HCEC 1CT (cell line): ENCODE measurements at places on chromosomes 13 and 19.
A peak's percentile ranks its signal among the peaks of the same experiment; 100 is the strongest.

DNA sequence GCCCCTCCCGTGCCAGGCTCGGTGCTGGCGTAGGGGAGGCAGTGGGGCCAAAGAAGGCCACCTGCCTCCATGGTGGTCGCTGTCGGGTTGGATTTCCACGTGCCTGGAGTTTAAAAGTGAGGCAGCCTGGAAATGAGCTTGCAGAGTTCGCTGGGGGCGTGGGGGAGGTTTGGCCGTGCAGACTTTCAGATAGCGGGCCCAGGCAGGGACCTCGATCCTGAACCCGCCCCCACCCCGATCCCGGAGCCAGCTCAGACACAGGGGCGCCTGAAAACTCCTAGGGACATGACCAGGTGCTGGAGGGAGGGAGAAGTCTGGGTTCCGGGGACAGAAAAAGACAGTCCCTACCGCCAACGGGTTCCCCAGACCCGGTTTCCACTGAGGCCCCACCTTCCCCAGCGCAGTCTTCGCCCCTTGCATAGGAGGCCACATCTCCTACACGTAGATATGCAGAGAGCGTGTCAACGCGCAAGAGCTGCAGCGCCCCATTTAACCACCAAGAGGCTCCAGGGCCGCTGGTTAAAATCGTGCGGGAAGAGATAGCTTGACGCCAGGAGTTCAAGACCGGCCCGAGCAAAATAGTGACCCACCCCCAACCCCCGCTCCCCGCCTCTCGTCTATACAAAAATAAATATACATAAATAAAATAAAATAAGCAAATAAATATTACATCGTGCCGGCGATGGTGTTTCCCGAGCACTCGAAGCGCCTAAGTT lies 8.5 kb downstream of the CCDC8 start:
- no peak for DNase-seq

- no peak for DNase-seq
Observed at GRCh38 chr13:33869005-33869404, 51.1 kb downstream of the RFC3 start.

GRCh38 chr19:1315470-1316166 lies 29.9 kb downstream of the EFNA2 start:
- peak; percentile 30 for DNase-seq

GRCh38 chr13:96391606-96392005 lies 301.7 kb downstream of the HS6ST3 start:
- no peak for DNase-seq

GRCh38 chr13:110265682-110266430 lies 41.1 kb downstream of the COL4A1 start:
- no peak for DNase-seq

DNA sequence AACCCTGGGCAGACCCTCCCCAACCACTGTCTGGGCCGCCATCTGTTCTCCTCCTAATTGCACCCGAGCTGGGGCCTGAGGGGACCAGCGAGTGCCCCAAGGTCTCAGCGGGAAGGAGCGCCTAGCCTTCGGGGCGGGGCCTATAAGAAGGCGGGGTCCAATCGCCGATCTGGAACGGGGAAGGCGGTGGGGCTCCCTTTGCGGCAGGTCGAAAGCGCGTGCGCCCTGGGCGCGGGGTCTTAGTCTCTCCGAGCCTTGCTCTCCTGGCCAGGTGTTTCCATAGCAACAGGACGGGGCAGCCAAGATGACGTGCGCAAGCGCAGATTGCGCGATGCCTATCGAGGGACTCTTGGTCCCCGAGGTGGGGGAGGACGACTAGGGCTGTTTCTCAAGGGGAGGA lies 2.8 kb downstream of the MAST1 start:
- no peak for DNase-seq

GRCh38 chr19:11422163-11423065 lies 3.3 kb upstream of the RGL3 start:
- no peak for DNase-seq

DNA sequence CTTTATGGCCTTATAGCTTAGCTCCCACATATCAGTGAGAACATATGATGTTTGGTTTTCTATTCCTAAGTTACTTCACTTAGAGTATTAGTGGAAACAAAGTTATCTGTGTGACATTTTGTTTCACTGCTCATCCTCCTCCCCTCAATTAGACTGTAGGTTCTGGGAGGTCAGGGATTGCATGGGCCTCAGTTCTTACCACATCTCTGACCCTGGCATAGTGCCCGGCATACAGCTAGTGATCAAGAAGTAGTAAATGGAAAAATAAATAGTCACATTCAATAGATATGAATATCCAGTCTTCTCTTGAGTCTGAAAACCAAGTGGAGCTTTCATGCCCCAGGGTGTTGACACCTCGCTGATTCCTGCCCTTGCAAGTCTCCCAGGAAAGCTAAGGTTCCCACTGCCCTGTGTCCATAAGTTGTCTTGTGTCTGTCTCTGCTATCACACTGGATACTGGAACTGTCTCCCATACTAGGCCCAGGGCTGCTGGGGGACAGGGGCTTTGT lies 249.5 kb upstream of the TSHZ3 start:
- no peak for DNase-seq

- DNase-seq = no peak
Observed at GRCh38 chr13:113947311-113948033, 26.4 kb downstream of the C13orf46 start.

- no peak for DNase-seq
Observed at GRCh38 chr19:10517361-10517759, at the start of gene S1PR5. TSS of gene S1PR5 (minus strand) at chr19:10517447. CDS start at chr19:10515011, 2,436 bp downstream.

DNA sequence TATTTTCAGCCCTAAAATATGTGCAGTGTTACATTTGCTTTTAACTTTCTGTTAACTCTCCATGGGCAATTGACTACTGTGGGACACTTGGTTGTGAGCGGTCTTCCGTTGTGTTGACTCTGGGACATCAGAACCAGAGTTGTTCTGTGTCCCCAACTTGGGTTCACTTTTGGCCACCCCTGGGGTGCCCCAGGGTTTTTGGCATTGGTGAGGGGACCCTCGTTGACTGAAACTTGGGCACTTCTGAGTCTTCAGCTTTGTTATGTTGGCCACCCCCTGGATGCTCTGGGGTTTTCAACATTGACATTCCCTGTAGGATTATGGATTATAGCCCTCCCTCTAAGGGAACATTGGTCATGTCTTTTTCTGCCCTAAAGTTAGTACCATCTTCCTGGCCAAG lies 57.1 kb downstream of the OR10H4 start:
- DNase-seq = no peak

- no peak for DNase-seq
Observed at GRCh38 chr19:2199215-2199614, 35.5 kb downstream of the DOT1L start.

- DNase-seq = peak; percentile 84
Observed at GRCh38 chr19:5434970-5435641, 20.1 kb upstream of the ZNRF4 start.

GRCh38 chr13:90773681-90774080 lies 573.8 kb upstream of the MIR17HG start:
- no peak for DNase-seq

GRCh38 chr13:93740334-93740733 lies 513.7 kb downstream of the GPC6 start:
- no peak for DNase-seq

GRCh38 chr19:28606269-28607032 lies 606.5 kb downstream of the UQCRFS1 start:
- DNase-seq = no peak

- no peak for DNase-seq
Observed at GRCh38 chr19:48121909-48122371, 11.3 kb upstream of the PLA2G4C start.

- no peak for DNase-seq
Observed at GRCh38 chr13:27000686-27001085, 170.9 kb downstream of the USP12 start.

- no peak for DNase-seq
Observed at GRCh38 chr19:38944981-38945506, 14.3 kb downstream of the MRPS12 start.

GRCh38 chr13:51663973-51664957 lies 80.0 kb downstream of the WDFY2 start:
- no peak for DNase-seq

DNA sequence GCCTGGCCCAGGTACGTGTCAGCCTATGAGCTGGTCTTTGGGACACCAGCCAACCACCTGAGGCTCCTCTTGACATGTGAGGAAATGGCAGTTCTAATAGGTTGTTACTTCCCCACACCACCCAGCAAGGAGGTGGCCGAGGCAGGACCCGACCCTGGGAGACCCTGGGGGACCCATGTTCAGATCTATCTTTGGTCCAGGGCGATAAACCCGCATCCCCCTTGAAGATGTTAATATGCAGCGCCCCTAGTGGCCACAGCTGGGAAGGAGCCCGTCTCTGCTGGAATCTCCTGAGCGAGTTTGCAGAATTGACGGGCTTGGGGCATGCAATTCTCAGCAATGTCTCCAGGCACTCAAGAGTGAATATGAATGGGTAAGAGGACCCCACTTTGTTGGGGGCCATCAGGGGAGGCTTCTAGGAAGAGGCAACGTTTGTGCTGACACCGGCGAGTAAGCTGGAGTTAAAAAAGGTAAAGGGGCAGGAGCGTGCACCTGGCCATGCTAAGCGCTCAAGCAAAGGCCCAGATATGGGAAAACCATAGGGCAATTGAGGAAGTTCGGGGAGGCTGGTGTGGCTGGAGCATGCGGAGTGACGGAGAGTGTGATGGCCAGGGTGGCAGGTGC lies 1.5 kb upstream of the MYO1F start:
- DNase-seq = peak; percentile 42

GRCh38 chr13:24032252-24032651 lies 128.3 kb upstream of the SPATA13 start:
- DNase-seq = peak; percentile 63

GRCh38 chr19:54193011-54193410 lies 1.9 kb downstream of the TSEN34 start:
- no peak for DNase-seq

- DNase-seq = no peak
Observed at GRCh38 chr13:112137144-112137543, 70.2 kb downstream of the SOX1 start.

DNA sequence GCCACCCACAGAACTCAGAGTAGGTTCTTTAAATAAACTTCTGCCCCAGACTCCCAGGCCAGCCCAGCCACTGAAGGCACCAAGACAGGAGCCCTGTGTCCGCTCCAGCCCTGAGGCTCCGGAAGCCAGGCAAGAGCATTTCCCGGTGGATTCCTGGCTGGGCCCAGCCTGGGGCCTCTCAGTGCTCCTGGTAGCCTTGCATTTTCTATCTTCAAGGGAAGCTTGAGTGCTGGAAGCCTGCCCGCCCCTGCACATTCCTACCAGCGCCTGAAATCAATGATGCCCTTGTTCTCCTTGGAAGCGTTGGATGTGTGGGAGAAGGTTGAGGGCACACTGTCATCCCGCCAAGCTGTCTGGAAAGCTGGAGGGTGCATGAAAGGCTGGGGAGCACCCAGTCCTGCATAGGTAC lies 70.3 kb downstream of the ALOX5AP start:
- DNase-seq = no peak

DNA sequence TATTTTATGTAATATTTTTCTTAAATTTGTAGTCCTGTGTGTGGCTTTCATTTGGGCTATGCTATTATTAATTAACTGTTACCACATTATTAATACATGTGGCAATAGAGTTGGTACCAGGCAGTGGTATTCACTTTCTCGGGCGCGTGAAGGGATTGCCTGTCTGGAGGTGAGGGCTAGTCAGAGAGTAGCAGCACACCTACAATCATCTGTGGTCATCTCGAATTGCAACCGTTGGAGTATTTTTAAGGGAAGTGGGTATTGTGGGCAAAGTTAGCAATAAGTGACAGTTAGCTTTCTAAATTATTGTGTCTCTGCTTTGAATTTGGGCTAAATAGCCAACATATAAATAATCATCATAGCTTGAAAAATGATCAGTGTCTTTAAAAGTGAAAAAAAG lies 20.0 kb upstream of the GPR18 start:
- no peak for DNase-seq

- DNase-seq = no peak
Observed at GRCh38 chr13:28890712-28891111, 70.6 kb downstream of the MTUS2 start.

- DNase-seq = no peak
Observed at GRCh38 chr13:67134417-67135129, 95.6 kb downstream of the PCDH9 start.

DNA sequence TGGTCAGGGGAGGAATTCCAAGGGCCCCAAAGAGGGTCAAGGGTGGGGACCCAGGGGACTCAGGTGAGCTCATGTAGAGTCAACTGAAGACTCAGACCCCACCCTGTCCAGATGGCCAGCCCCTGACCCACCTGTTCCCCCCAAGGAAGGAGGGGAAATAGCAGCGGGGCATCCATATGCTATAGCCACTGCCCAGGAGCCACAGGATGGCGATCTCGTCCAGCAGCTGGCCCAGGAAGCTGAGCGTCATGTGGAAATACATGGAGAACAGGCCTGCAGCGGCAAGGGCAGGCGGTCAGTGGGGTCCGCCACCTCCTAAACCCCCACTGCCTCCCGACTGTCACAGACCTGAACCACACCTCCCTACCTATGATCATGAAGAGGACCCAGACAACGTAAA lies 21.4 kb downstream of the ACER1 start:
- no peak for DNase-seq

- DNase-seq = peak; percentile 78
Observed at GRCh38 chr19:12611361-12611699, 610 bp downstream of the ZNF791 start.

DNA sequence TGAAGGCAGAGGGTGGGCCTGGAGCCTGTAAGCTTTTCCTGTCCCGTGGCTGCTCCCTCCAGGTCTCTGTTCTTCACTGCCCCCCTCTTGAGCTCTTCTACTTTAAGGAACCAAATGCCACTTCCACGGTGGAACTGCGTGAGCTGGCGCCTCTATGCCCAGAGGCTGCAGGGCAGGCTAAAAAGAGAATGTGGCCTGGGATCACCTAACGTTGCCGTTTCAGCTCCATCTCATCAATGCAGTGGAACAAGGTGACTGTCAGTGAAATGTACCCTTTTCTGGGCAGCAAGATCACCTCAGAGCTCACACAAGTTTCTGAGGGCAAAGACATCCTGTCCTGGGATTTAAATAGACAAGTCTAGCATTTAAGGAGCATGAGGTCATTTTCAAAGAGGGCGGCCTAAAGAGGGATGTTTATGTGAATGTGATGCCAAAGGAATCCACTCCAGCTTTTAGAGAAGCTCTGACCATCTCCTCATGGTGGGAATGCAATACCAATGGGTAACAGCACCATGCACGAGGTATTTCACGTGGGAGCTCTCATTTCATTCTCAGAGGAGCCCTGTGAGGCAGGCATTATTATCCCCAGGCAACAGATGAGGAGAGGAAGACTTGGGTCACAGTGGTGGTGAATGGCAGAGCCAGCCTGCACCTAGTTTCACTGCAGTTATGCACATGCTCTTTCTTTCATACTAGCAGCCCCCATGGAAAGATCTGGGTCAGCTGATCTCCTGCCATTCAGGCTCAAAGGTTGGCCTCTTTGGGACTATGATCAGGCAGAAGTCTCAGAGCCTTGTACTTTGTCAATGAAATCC lies 39.3 kb downstream of the RGCC start:
- DNase-seq = peak; percentile 70

- DNase-seq = peak; percentile 39
Observed at GRCh38 chr19:2982983-2983350, 5.6 kb downstream of the TLE6 start.

- DNase-seq = peak; percentile 63
Observed at GRCh38 chr13:49444524-49445395, 686 bp downstream of the SETDB2 start.
